CD4-positive, alpha-beta T cell treated with Interleukin-17A for 1 hour (primary cell): ENCODE measurements at places on chromosomes 12 and 14.

GRCh38 chr14:91906374-91906773 is 39.0 kb upstream of the TC2N start:
- no peak for DNase-seq

DNA sequence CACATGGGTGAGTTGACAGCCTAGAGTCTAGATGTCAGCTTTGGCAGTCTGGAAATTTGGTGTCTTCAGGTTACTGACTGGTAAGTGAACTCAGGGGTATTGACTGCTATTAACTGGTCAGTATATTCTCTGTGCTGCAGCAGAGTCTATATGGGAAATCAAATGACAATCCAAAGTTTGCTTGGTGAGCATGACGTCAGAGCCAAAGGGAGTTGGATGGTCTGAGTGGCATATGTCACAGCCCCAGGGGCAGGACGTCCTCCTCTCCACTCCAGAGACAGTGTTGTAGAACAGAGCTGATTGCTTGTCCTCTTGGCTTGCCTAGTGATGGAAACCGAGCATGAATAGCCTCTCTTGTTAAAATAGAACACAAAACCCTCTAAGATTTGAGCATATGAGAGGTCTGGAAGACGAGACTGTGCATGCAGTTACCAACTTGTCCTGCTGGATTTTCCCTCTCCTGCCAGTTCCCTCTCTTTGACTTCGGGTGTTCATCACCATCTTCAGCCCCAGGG is 3.3 kb upstream of the TBC1D30 start:
- DNase-seq, result no peak

- no peak for DNase-seq
These were observed 117.8 kb downstream of the PLXNC1 start for GRCh38 chr12:94265966-94266745.

GRCh38 chr14:52413729-52414408 is 99.8 kb downstream of the PTGER2 start:
- no peak for DNase-seq

DNA sequence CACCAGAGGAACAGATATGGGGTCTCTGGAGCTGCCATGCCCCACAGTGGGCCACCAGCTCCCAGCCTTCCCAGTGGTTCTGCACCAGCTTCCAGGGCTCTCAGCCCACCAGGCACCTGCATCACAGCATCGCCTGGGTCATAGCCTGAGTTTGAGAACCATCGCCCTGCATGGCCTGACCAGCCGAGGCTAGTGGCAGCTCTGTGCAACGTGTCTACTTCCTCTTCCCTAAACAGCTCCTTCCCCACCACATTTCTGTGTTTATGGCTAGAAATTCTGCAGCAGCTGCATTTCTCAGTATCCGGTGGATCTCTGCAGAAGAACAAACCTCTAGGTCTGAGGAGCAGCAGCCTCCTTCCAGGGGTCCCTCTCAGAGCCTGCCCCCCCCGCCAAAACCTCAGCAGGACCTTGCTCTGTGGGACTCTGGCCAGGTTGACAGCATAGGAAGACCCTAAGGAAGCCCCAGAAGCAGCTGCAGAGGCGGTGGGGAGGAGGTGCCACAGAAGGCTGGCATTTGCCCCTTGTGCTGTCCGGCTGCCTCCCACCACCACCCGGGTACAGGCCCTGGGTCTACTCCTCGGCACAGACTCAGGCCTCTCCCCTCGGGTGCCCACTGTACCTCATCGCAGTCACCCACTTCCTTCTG is 47.7 kb downstream of the PSMA6 start:
- no peak for DNase-seq

GRCh38 chr12:94304566-94305061 is 155.1 kb downstream of the CEP83 start:
- no peak for DNase-seq

DNA sequence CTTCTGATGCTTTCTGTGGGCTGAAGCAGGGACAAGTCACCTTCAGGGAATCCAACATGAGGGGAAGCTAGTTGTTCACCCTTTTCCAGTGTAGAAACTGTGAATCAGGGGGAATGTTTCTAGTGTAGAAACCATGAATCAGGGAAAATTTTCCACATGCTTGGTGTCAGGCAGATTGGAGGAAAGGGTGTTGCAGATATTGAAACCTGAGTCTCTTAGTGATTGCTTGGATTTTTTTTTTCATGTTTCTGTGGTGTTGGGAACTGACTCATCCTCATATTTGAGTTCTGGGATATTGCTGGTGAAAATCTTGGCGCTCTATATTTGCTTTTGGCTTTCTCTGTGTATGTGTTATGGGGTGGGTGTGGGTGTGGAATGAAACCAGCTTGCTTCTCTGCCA is 144.5 kb upstream of the FBXO33 start:
- no peak for DNase-seq
